ENCODE measurements at places on chromosomes 1 and 21.

GRCh38 chr1:44988531-44989156 lies 2.2 kb upstream of the EIF2B3 start:
- DNase-seq = no peak

- DNase-seq = no peak
These were observed 6.7 kb upstream of the SLC27A3 start for GRCh38 chr1:153768316-153769181.

GRCh38 chr1:176786274-176786673 lies 323.3 kb downstream of the PAPPA2 start:
- no peak for DNase-seq

GRCh38 chr21:39881661-39882060 lies 14.4 kb downstream of the PCP4 start:
- DNase-seq = no peak

DNA sequence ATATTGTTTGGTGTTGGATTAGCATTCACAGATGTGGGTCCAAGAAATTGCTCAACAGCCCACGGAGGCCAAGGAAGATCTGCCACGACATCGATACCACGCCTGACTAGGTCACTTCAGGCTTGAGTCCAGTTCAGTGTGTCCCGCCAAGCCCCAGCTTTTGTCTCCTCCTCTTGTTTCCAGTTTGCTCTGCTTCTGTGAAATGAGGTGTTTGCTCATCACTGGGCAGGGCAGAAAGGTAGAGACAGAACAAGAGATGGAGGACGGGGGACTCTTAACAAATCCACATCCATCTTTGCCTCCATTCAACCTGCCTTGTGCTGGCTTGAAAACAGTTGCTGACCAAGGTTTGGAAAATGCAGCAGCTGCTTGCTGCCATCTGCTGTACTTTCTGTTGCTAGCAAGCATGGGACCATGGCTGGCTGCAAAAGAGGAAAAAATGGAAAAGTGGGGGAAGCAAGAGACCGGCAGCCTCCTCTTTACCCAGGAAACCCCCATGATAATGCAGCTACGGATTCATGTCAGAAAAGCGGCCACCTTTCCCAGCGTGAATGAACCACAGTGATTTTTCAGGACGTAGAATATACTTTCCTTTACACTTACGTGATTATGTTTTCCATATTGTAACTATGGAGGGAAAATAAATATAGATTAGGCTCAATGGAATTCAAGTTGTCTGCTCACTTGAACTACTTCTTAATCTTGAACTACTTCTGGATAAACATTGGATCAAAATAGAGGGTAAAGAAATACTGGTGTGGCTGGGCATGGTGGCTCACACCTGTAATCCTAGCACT lies 80.2 kb upstream of the GREM2 start:
- no peak for DNase-seq

- no peak for DNase-seq
These were observed 395 bp downstream of the SLC9A1 start for GRCh38 chr1:27154469-27154990.

GRCh38 chr1:84330125-84330984 lies 28.8 kb downstream of the SAMD13 start:
- no peak for DNase-seq

- DNase-seq = no peak
These were observed 835 bp downstream of the UHMK1 start for GRCh38 chr1:162498496-162498810.

GRCh38 chr1:26408604-26409003 lies 2.0 kb upstream of the LIN28A start:
- DNase-seq = peak; percentile 69

- no peak for DNase-seq
These were observed 149.9 kb downstream of the OLFM3 start for GRCh38 chr1:101846820-101847219.

- DNase-seq = no peak
These were observed 387.6 kb downstream of the LTN1 start for GRCh38 chr21:28604946-28605537.

DNA sequence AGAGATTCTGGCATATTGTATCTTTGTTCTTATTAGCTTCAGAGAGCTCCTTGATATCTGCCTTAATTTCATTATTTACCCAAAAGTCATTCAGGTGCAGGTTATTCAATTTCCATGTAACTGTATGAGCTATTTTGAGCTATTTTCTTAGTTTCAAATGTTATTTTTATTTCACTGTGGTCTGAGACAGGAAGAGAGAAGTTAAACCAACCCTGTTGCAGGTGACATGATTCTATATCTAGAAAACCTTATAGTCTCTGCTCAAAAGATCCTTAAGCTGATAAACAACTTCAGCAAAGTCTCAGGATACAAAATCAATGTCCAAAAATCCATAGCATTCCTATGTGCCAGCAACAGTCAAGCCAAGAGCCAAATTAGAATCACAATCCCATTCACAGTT lies 1644.0 kb upstream of the B3GALT2 start:
- DNase-seq = no peak

DNA sequence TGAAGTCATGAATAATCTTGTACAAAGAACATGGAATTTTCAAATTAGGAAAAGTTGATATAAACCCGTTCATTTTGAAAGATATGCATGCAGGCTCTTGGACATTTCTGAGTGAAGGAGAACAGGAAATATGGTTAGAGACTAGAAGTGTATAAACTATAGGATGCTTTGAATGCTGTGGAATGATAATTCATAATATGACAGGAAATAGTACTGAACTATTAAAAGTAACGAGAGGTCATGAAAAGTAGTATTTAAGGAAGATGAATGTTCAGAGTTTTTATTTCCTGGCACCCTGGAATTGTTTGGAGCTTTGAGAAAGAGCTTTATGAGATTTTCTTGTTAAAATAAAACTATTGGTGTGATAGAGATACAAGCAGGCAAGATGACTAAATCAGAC lies 18.7 kb upstream of the CRB1 start:
- no peak for DNase-seq

DNA sequence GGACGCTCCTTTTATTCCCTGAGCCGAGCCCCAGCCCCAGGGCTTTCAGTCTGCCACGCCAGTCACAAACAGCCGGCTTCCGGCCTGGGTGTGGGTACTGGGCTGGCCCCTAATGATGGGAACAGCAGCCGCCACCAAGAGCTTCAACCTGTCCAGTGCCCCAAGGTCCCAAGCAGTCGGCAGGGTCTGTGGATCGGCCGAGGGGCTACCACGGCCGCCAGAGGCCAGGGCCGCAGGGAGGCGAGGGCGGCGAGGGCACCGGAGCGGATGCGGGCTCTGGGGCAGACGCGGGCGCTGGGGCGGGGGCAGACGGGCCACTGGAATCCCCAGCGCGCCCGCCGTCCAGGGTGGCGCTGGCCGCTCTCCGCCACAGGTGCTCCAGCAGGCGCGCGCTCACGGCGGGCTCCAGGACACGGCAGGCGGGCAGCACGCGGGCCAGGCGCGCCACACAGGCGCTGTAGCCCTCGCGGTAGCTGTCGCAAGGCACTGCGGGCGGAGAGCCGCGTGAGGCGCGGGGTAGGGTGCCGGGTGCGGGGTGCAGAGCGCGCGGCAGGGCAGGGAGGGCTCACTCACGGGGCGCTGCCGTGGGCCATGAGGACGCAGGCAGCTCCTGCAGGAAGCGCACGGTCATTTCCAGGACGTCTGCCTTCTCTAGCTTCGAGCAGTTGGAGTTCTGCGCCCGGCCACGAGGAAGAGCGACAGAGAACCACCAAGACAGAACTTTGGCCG lies 887 bp downstream of the HES2 start:
- DNase-seq = no peak

DNA sequence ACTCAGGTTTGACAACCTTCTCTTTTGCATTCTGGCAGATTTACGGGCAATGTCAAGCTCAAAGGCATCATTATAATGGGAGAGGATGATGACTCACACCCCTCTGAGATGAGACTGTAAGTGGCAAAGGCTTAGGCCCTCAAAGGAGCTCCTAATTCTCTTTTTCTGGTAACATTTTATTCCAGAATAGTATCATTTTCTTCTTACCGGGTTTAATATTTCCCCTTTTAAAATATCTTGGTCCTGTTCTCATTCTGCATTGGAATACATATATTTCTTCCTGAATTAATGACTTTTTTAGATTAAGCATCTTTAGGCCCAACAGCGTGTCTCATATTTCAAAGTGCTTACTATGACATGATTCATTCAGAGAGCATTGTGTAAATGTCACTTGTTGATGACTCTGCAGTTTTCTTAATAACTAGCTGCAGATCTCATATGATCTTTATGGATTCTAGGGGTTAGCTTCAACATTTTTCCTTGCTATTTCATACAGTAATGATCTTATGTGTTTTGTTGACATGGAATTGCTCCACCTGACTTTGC lies 1.7 kb downstream of the PITHD1 start:
- DNase-seq = no peak

DNA sequence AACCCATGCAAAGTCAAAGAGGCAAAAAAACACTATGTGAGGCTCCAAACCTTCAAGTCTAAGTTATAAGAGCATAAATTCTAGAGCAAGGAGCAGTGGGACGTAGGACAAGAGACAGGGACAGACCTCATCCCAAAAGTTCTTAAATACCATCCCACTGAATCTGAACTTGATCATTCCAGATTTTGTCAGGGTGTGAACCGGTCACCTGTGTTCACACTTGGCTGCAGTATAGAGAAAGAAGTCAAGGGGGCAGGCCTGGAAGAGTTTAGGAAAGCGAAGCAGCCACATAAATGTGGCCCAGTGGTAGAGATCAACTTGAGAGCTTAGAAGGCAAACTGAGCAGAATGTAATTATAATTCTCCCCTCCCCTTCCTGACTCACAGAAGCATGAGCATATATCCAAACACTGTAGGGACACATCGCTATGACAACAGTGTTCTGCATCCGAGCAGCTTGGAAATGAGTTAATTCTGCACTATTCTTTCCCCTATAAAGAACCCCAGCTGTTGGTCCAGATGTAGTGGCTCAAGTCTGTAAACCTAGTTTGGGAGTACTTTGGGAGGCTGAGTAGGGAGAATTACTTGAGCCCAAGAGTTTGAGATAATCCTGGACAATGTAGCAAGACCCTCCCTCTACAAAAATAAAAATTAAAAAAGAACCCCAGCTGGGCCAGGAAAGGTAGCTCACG lies 2.7 kb downstream of the AKR7A2 start:
- no peak for DNase-seq

- no peak for DNase-seq
These were observed 63.7 kb downstream of the TOR1AIP2 start for GRCh38 chr1:179813626-179814545.

GRCh38 chr1:235087906-235088305 lies 40.7 kb downstream of the TOMM20 start:
- DNase-seq = no peak

GRCh38 chr1:191752342-191752741 lies 405.9 kb upstream of the RGS18 start:
- DNase-seq = no peak

- DNase-seq = no peak
These were observed 60.3 kb upstream of the GREM2 start for GRCh38 chr1:240672132-240672811.

- no peak for DNase-seq
These were observed 75.5 kb downstream of the VAV3 start for GRCh38 chr1:107889524-107889923.

GRCh38 chr1:5005171-5005570 lies 350.8 kb downstream of the AJAP1 start:
- DNase-seq = no peak

DNA sequence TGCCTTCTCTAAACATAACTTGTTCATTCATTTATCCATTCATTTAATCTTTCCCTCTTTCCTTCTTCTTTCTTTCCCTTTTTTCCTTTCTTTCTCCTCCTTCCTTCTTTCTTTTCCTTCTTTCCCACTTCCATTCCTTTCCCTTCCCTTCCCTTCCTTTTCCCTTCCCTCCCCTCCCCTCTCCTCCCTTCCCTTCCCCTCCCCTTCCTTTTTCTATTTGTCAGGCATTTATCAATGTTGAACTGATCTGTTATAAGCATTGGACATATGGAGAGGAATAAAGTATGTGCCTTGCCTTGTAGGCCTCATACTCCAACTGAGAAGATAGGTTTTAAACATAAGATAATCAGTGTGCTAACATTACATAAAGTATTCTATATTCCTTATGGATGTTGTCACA lies 23.7 kb upstream of the ATP6V1G3 start:
- no peak for DNase-seq

- no peak for DNase-seq
These were observed 242.8 kb downstream of the DISC1 start for GRCh38 chr1:231869364-231869763.

GRCh38 chr1:96365596-96366390 lies 355.8 kb upstream of the PTBP2 start:
- no peak for DNase-seq

DNA sequence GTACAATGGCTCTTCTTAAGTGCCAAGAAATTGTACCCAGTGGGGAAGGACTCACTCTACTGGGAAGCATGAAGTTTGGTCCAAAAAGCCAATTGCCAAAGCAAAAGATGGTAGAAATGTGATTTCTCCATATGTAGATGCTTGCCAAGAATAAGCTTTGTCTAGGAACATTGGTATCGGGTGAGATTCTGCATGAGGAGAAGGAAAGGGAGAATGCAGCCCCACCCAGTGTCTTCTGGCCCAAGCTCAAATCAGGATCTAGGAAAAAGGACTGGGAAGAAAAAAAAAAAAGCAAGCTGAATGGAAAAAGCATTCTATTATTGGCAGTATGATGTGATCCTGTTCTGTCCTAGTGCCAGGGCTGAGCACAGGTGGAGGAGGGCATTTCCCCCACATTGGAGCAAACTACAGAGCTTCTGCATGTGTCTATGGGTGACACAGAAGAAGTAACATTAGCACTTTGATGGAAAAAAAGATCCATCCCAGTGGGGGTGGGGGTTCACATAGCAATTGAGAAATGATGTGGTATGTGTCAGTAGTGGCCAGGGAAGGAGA lies 226.6 kb downstream of the KCNH1 start:
- no peak for DNase-seq

- DNase-seq = no peak
These were observed 21.4 kb upstream of the LBR start for GRCh38 chr1:225449261-225449660.

DNA sequence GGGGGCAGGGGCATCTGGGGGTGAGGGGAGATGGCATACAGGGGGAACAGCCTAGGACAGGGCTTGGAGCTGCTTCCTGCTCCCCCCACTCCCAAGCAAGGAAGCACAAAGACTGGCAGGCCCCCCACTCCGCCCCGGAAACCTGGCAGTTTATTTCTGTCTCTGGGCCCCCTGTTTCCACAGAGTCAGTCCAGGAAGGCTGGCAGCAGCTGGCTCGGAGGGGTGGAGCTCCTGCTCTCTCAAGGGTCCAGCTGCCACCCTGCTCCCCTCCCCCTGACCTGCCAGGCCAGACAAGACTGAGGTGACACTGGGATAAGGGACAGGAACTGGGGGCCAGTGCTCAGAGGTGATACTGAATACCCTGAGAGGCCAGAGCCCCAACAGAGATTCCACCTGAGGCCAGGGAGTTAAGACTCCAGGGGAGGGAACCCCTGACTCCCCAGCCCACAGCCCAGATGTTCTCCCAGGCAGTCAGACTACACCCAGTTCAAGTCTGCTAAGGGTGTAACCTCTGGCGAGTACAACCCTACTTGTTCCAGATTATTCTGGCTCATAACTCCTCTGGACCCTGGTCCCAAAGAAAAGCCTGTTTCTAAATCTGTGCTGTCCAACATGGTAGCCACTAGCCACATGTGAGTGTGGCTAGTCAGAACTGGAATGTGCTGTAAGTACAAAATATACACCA lies 26.3 kb downstream of the AHDC1 start:
- DNase-seq = no peak
